ENCODE measurements at places on chromosomes 1 and 21. TPM values are rescaled to one million over a fixed set of nuclear protein-coding genes. Genes with fewer than 3 reads are reported as not detected.

Gene ADAM30
- total RNA-seq, result not detected

Gene SLC35D1
- total RNA-seq, result 8.1 TPM

Gene IQCC
- 3.2 TPM for total RNA-seq

DNA sequence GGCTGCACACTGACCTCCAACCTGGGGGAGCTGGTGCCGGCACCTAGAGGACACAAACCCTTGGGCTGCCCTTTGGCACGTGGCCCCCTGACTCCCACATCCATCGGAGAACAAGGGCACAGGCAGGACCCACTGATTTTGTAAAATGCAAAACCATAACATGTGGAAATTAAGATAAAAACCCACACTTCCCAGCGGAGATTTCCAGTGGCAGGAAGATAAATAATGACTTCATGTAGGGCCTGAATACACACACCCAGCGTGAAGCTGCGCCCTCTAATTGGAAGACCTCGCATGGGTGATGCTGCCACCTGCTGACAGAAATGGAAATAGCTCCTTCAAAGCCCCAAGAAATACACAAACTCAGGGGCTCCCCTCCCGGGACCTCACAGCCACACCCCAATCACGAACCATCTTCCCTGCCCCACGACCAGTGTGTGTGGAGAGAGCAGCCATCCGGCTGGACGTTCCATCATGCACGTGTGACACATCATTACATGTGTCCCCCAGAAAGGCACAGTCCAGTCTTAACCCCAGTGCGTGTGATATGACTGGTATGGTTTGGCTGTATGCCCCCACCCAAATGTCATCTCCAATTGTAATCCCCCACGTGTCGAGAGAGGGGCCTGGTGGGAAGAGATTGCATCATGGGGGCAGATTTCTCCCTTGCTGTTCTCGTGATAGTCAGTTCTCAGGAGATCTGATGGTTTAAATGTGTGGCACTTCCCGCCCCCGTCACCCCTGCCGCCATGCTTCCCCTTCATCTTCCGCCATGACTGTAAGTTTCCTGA lies 5.7 kb upstream of the TPRG1L start:
- peak; percentile 72 for DNase-seq

GRCh38 chr1:34824817-34825454 lies 32.1 kb downstream of the GJA4 start:
- DNase-seq, result no peak

Data from CD4-positive, alpha-beta T cell (primary cell).